ENCODE measurements at places on chromosomes 12 and 14.
A peak's percentile ranks its signal among the peaks of the same experiment; 100 is the strongest.

DNA sequence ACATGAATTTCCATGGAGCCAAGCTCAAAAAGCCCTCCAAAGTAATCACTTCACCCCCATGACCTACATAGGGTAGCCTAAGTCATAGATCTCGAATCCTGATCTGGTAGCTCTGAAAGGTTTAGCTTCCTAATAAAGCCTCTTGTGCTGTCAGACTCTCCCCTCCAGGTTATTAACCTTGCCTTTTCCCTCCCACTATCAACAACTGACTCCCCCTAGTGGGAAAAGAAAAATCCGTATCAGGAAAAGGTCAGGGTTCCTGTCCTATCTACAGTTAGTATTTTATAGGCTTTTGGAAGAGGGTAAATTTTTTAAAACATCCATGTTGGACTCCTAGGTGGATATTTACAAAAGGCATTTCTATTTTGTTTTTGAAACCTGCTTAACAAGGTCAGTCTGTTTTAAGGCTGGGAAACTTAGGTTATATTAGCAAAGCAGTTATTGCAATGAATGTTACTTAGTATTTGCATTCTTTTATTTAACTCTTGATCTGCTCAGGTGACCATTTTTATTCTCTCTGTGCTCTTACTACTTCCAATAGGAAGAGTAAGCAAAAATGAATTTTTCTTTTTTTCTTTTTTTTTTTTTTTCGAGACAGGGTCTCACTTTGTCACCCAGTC, 8.0 kb downstream of the YY1 start:
- no peak for DNase-seq

- DNase-seq, result peak; percentile 13
These were observed 43.9 kb downstream of the TMTC3 start for GRCh38 chr12:88185988-88186387.

- DNase-seq, result no peak
These were observed 184.3 kb upstream of the C14orf180 start for GRCh38 chr14:104395276-104395675.

- DNase-seq, result no peak
These were observed 89.7 kb downstream of the RFX4 start for GRCh38 chr12:106672314-106673025.

- no peak for DNase-seq
These were observed 13.0 kb downstream of the ZFP36L1 start for GRCh38 chr14:68779761-68780323.

All from brain pericyte (primary cell).